ENCODE measurements at places on chromosomes 6 and 20.

GRCh38 chr20:16485401-16485800, 87.8 kb downstream of the KIF16B start:
- no peak for DNase-seq

GRCh38 chr6:136927292-136927691, 5.2 kb downstream of the SLC35D3 start:
- no peak for DNase-seq

GRCh38 chr20:63333241-63333836, 27.8 kb downstream of the CHRNA4 start:
- DNase-seq = no peak

DNA sequence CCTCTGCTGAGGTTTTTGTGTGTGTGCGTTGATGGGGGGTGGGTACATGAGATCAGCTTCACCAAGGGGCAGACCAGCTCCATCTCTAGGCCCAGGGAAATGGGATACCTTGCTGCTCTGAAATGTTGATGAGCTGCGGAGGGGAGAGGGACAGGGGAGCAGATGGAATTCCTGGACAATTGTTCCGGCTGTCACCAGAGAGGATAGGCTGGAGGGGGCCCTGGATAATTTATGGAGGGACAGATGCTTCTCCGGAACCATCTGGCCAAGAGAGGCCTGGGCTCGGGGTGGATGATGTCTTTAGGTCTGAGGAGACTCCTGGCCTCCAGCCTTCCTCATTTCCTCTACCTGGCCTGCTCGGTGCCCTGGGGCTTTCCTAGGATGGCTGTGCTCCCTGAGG, 1.9 kb upstream of the TJAP1 start:
- no peak for DNase-seq

GRCh38 chr20:51460569-51461265, 81.8 kb downstream of the NFATC2 start:
- no peak for DNase-seq

GRCh38 chr6:136524936-136525413, 25.2 kb downstream of the MAP7 start:
- no peak for DNase-seq

DNA sequence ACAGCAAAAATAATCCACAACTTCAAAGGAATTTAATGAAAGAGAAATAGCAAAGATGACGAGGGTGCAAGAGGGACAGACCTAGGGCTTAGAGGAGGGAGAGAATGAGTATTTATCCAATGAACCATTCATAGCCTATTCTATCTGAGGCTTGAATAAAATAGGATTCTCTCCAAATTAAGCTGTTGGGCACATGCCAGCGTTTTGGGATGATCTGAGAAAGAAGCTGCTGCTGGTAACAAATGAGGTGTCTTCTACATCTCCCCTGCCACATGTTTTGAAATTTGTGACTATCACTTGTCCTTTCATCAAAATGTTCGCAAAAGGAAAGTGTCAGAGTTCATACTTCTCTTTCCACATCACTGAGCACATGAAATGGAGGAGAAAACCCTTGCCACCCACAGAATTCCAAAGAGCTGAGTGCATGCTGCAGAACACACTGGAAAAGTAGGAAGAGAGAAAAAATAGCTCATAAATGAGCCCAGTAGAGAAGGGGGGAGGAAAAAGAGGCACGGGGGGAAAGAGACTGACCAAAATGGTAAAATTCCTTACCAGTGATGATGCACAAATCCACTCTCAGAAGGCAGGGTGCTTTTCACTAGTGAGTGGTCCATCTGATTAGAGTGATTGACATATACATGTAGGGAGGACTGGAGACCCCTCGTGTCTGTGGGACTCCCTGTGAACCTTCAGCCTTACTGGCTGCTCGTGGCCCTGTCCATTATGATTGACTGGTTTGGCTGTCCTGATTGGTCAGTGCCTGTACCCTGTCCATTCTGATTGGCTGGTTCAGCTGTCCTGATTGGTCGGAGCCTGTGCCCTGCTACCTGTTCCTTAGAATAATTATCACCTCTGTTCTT, 180.5 kb downstream of the OGFRL1 start:
- DNase-seq = no peak

DNA sequence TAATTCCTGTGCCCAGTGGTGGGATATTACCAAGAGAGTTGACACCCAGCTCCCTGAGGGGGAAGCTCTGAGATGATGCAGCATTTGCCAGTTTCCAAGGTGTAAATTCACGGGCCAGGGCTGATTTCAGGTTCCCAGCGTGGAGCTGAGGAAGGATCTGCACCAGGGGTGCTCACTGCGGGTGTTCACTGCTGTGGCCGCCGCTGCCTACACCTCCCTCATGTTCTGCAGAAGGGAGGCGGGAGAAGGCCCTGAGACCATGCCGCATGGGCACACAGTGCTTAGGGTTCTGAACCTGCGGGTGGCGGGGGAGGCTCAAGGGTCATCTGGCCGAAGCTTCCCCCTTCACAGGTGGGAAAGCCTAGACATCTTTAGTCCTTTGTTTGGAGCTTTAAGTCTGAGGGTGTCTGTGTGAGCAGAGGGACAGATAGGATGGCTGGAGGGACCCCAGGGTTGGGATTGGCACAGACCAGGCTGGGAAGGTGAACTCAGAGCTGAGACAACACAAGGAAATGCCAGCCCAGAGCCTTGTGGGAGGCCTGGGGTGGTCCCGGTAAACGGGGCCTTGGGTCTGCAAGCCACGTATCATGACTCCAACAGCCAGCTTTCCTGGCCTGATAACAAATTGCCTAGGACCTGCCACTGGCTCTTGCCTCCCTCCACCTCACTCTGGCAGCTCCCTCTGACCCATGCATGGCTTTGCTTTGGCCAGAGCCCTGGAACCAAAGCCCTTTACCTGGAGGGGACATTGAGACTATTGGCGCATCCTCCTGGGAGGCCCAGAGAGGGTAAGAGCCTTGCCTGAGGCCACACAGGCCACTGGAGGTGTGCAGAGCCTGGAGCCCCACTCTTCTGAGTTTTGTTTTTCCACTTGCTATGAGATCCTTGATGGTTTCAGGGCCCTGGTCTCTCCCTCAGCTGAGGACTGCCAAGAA, 40.4 kb downstream of the SYNJ2 start:
- DNase-seq = no peak

Measured in urinary bladder (tissue), 4 donors.